ENCODE measurements at places on chromosomes 12 and 14.

- DNase-seq = no peak
Measured at GRCh38 chr12:32706335-32707024, 27.4 kb downstream of the DNM1L start.

GRCh38 chr14:90426663-90427062 is 29.8 kb downstream of the CALM1 start:
- no peak for DNase-seq

DNA sequence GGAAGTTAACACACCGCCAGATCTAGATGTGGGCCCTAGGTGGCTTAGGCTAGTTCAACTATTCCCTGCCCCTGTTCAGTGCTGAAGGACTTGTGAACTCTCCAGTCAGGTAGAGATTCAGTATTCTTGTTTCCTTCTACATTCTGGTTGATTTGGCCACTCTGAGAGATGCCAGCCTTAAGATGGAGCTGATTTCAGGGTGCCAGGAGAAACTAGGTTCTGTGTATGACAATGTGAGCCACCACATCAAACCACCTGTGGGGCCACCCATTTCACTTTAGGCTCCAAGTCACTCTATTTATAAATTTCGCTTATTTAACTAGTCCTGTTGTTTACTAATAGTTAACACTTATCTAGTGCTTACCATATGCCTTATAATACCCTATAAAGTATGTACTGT is 26.0 kb downstream of the FRMD6 start:
- no peak for DNase-seq

GRCh38 chr12:25584596-25584995 is 31.5 kb upstream of the LMNTD1 start:
- no peak for DNase-seq

- DNase-seq = no peak
Measured at GRCh38 chr12:52585946-52586345, 12.3 kb upstream of the KRT74 start.

DNA sequence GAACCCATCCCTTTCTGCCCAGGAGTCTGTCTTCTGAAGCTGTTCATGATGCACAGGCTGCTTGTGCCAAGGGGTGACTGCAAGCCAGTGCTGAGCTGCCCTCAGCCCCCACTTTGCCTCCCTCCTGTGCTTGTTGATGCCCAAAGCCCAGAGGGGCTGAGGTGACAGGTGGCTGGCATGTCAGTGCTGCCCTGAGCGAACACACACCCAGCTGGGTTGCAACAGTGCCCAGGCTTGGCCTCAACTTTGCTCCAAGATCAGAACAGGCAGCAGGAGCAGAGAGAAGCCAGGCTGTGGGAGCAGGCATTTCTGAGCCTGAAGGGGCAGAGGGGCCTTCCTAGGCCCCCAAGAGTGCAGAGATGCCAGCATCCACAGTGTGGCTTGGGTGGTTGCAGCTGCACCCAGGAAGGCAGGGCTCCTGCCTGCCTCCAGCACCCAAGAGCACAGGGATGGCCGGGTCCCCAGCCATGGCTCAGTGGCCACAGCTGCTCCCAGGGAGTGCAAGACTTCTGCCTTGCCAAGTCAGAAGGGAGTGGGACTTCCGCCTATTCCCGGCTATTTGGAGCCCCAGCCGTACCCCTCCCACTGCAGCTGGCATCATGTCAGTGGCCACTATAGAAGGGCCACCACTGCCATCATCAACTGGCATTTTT is 83.1 kb downstream of the SLC16A7 start:
- no peak for DNase-seq

GRCh38 chr12:55715833-55716581 is at the start of gene BLOC1S1:
TSS of gene BLOC1S1 (plus strand) at chr12:55716046. CDS start at chr12:55716052, 6 bp downstream.
- peak; percentile 96 for DNase-seq

Measured in GM13976 (cell line).